ENCODE measurements at places on chromosomes 11 and 22.

DNA sequence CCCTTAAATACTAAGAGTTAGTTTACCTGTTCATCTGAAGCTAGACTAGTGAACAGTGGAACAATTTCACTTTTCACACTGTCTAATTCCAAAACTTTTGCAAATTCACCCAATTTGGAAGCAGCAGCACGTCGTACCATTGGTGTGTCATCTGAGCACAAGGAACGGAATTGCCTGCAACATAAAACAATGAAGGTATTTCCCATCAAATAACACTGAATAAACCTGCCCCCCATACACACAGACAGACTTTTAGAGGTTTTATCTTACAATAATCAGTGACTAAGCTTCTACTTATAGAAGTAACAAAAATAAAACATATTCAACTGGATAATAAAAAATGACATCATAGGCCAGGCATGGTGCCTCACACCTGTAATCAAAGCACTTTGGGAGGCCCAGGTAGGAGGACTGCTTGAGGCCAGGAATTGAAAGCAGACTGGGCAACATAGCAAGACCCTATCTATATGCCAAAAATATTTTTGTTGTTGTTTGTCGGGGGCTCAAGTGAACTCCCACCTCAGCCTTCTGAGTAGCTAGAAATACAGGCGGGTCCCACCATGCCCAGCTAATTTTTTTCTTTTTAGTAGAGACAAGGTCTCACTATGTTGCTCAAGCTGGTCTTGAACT, 6.3 kb downstream of the PPP2R1B start:
- DNase-seq, result no peak

DNA sequence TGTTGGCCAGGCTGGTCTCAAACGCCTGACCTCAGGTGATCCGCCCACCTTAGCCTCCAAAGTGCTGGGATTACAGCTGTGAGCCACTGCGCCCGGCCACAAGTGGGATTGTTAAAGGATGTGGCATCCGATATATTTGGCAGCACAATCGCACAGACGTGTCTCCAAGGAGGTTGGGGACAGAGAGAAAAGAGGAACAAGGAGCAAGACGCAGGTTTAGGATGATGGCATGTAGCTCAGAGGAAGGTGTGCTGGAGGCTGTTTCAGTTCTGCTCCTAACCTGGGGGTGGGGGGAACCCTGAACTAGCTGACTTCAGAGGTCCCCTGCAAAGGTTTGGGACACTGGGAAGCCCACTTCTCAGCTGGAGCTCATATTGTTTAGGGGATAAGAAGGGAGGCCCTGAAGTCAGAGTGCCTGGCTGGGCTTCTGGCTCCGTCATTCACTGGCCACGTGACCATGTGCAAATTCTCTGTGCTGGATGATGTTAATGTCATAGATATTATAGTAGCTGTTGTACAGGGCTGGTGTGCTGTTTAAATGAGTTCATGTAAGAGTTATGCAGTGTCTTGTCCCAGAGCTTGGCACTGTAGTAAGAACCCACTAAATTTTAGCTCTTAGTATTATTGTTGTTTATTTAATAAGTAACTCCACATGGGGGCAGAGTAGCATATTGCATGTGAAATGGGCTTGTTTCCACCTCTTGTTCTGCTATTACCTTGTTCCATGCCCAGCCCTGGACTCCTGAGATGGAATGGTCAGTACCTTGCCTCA, 129.7 kb downstream of the ST3GAL4 start:
- DNase-seq, result no peak

- no peak for DNase-seq
These were observed 75.1 kb downstream of the KIRREL3 start for GRCh38 chr11:126925321-126926093.

DNA sequence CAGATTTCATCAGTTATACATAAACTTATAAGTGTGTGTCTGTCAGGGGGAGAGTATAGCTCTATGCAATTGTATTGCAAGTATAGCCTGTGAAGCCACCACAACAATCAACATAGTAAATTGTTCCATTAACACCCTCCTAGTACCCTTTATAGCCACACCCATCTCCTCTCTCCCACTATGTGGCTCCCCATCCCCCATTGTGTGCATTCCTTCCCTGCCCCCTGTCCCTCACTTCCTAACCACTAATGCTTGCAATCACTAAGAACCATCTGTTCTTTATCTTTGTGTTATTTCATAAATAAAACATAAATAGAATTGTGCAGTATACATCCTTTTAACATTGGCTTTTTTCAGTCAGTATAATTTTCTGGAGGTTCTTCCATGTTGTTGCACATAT, 83.1 kb upstream of the SLC5A12 start:
- no peak for DNase-seq

- DNase-seq, result no peak
These were observed 717.9 kb upstream of the LUZP2 start for GRCh38 chr11:23778971-23779370.
